ENCODE measurements at places on chromosomes 3 and 15.
A peak's percentile ranks its signal among the peaks of the same experiment; 100 is the strongest.

DNA sequence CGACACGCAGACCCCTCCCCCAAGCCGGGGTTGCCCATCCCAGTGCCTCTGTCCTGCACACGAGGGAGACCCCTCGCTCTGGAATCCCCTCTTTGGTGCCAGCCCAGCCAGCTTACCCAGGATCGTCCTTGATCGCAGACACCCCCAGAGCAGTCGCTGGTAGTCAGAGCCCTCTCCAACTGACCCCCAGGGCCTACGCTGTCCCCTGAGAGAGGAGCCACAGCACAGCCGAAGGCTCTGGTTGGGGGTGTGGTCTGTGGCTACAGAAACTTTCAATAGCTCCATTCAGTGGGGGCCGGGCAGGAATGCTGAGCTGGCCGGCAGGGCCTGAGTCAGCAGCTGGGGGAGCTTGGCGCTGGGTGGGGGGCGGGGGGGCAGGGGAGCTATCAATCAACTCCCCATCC, at the start of gene LCTL:
Gene LCTL, minus strand, starts transcription at position 258 of the 404 bp plus-strand sequence. CDS start 633 bp downstream, outside the sequence.
- no peak for DNase-seq

GRCh38 chr15:99165956-99166689, 61.2 kb downstream of the SYNM start:
- no peak for DNase-seq

DNA sequence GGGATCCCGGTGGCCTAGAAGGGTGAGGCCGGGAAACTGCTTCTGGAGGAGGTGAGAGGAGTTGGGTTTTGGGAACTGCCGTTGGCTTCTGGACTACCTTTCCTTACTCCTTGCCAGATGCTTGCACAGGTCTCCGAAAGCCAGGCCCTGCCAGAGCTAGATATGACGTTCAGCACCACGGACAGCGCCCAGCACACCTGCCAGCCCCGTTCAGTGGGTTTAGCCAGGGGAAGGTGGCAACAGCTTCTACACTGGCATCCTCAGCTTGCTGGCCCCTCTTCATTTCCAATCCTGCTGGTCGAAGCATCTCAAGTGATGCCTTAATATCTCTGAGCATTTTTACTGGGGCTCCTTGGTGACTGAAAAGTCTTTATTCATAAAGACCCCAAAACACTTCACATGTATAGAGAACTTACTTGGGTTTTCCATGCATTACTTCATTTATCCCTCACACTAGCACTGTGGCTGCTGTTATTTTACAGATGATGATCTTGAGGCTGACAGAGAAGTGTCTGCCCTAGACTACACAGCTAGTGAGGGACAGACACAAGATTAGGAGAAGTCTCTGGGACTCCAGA, 21.9 kb downstream of the HCN4 start:
- peak; percentile 43 for DNase-seq

DNA sequence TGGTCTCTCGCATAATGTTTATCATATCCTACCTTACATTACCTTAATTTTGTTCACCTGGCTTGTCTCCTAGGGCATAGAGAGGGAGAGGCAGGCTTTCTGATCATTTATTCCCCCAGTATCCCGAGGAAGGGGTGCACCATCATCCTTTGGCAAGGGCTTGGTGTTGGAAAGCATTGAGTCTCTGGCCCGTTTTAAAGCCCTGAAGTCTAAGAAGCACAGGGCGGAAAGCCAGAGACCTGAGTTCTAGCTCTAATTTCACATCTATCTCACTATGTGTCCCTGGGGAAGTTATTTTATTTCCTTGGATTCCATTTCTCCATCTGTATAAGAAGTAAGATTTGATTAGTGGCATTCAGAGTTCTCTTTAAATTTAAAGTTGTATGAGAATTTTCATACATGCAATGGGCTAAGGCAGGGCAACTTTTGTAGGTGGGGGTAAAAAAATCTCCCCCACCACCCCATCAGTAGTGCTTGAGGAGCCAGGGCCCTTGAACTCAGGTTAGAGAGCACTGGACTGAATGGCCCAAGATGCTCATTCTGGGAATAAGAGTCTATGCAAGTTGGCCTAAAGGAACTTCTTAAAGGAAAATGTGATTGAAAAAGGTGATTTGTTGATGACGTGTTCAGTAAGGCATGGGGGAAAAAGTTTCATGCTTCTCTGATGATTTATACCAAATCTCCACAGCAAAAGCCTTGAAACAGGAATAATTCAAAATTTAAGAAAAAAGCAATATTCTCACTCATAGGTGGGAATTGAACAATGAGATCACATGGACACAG, 10.1 kb downstream of the TMC3 start:
- no peak for DNase-seq

- no peak for DNase-seq
Measured at GRCh38 chr3:9732080-9732739, 675 bp downstream of the BRPF1 start.

All from stimulated activated CD4-positive, alpha-beta T cell treated with anti-CD3 and anti-CD28 coated beads, TNF-alpha, amount 100 ng/mL, for 48 hours (primary cell).